Activated CD4-positive, alpha-beta T cell treated with anti-CD3 and anti-CD28 coated beads, Interleukin-2, amount 10 ng/mL, durations not matched to agents 7 days and 5 days (primary cell): ENCODE measurements at places on chromosomes 1 and 21.

GRCh38 chr1:177211231-177211630, 40.5 kb downstream of the BRINP2 start:
- no peak for DNase-seq

DNA sequence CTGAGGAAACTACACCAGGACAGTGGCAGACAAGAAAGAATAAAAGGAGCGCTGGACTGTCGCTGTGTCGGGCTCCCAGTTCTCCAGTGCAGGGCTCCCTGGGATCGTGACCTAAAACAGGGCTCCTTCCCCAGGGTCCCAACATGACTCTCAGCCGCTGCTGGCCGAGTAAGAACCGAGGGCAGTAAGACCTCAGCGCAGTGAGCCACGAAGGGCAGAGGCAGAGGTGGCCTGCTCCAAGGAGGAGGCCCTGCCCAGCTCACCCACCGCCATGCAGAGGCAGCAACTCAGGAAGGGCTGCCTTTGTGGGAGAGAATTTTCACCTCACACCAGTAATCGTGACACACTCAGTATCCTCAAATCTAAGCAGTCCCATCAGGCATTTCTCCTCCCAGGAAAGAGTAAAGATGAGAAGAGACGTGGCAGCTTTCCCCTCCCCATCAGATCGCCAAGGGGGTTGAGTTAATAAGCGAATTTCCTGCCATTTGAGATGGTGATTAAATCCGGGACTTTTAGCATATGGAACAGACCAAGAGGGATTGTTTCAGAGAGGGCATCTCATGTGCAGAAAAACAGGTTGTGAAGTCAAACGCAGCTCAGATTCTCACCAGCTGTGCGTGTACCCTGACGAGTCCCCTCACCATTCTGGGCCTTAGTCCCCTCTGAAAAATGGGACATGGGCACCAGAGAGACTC, 19.8 kb upstream of the ARTN start:
- DNase-seq, result no peak

GRCh38 chr1:46961066-46961758, 19.9 kb upstream of the CYP4A11 start:
- no peak for DNase-seq

- no peak for DNase-seq
Observed at GRCh38 chr1:223819730-223820514, 25.8 kb downstream of the TP53BP2 start.

DNA sequence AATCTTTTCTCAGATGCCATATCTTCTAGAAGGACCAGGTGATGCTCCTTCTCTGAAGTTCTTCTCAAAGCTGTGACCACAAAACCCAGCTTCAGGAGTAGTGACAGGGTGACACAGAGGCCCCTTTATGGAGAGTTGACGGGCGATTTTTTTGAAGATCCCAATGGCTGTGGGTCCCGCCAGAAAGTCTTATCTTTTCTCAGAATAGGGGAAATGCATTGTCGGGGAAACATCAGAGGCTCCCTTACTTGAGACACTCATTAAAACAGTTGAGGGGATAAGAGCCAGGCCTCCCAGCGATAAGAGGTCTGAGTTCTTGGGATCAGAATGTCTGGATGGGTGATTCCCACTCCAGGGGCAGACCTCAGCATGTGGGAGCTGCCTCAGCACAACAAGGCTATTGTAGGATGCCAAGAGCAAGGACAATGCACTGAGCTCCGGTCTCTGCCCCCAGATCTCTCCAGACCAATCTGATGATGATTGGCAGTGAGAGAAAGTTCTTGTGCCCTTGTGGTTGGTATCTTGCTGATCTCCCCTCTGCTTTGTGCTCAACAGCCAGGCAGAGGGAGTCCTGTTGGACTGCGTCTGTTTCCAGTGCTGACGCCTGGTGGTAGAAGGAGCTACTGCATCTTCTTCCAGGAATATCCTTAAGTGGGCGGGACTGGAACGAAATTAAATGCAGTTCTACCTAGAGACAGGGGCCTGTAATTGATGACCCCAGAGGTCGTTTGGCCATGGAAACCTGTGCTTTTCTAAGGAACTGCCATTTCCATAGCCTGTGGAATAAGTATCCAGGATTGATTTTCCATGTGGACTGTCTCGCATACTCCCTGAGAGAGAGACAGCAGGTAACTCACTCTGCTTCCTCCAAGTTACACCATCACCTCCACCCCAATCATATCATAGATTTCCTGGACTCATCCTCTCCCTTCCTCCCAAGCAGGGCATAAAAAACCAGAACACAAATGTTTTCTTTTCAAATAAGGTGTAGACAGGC, 6.8 kb upstream of the ACKR1 start:
- peak; percentile 56 for DNase-seq

DNA sequence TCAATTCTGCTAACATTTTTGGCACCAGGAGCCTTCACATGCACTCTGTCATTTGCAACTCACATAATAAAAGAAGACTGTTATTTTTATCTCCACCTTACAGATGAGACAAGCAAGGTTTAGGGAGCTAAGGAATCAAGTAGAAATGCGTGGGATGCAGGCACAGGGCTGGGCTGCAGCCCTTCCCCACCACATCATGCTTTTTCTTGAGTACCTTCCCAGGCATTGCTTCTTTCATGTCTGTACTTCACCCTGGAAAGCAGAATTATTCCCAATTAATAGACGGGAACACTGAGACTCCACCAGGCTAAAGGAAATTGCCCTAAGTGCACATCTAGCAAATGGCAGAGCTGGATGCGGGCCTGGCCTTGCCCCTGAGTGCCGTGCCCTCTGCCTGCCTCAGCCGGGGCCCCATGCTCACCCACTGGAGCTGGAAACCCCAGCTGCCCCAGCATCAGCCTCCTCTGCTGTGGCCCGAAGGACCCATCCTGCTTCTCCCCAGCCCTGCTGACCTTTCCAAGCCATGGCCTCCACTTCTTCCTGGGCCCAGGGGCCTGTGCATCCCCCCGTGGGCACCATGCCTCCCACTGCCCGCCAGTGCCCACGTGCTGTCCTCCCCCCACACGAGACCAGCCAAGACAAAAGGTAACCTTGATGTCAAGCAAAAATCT, 257.5 kb downstream of the TOMM20 start:
- DNase-seq, result no peak

- no peak for DNase-seq
Observed at GRCh38 chr1:247849616-247850015, 7.4 kb upstream of the TRIM58 start.

DNA sequence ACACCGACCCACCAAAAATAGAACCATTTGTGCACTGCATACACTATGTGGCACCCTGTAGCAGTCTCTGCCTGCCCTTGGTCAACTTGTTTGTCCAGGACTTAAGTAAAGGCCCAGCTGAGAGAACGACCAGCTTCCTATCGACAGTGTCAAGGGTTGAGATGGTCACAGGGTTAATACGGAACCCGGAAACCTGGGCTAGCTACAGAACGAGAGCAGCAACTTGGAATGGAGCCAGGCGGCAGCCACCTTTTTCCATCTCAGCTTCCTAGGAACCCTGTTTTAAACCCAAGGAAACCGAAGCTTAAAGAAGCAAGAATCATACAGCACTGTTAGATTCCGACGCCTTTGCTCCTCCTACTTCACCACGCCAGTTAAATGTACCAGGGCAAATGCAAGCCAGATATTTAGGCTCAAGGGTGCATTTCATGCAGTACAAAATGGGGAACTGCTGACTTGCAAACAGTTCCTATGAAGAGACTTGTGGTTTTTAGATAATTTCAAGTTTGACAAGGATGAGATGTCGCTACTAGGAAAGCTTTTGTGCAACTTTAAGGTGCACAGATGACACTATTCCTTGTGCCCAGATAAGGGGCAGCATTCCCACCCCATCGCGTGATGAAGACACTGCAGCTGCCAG, 35.5 kb downstream of the SLC66A1 start:
- no peak for DNase-seq

GRCh38 chr1:43348809-43349593, 9.8 kb upstream of the CDC20 start:
- DNase-seq, result peak; percentile 76

DNA sequence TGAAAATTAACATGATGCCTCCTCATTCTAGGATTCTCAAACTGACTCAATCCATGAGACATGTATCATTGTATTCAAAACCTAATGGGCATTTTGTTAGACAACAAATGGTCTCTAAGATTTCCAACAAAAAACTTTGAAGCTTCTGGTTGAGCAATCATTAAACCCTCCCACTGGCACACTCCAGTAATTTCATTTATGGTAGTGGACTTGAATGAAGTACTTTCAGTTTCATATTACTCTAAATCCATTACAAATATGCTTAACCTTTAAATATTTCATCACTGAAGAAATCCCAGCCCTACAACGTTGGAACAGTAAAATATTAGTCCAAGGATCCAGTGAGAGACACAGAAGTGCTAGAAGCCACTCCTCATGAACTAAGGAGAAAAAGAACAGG, 43.5 kb downstream of the GBP6 start:
- DNase-seq, result peak; percentile 10

GRCh38 chr21:44708866-44709425, 2.4 kb downstream of the TSPEAR start:
- DNase-seq, result no peak

- DNase-seq, result no peak
Observed at GRCh38 chr1:115086176-115086830, 3.0 kb downstream of the TSPAN2 start.

DNA sequence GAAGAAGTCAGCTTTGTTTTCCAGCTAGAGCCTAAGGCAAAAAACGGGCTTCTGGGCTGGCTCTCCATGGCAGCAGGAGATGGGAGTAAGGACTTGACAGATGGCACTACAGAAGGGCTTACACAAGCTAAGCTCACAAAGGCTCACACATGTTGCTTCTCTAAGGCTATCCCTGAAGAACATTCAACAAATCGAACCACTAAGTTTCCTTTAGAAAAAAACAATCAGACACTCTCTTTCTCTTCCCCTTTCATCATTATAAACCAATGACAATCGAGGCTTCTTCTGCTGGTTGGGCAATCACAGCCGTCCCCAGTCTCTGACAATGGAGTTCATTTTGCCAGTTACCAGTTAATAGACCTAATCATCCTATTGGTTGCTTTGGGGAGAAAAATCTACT, 40.5 kb downstream of the TRIT1 start:
- DNase-seq, result no peak

DNA sequence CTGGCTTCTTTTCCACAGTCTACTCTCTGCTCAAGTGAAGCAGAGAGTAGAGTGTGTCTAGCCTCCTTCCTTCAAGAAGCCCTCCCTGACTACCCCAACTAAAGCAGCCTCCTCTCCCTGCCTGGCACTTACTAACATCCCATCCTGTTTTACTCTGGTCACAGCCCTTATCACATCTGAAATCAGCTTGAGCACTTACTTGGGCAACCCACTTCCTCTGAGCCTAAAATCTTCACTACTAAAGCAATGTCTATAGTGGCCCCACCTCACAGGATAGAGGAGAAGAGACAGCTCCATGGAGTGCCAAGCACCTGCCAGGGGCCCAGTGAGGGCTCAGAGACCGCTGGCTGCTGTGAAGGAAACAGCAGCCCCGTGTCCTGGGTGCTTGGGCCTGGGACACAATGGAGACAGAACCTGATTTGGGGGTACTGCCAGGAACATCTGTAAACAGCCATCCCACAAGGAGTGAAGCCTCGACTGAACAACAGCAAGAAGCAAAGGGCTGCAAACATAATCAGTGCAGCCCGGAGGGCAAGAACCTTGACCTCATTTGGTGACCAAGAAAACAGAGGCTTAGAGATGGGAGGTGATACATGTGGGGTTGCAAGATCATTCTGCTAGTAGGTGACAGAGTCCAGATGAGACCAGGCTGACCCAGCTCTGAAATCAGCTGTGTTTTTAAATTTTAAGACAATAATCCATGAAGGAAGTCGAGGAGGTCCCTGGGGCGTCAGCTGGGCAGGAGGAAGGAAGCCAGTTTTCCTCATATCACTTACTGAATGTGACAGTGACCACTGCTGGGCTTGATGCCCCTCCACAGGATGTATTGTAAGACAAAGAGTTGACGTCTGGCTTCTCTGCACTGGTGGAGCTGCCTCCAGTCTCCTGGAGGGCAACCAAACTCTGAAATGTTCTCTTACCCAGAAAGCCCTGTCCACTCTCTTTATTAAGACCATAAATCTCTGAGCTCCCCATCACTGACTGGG, 710.6 kb downstream of the MATN1 start:
- DNase-seq, result no peak

DNA sequence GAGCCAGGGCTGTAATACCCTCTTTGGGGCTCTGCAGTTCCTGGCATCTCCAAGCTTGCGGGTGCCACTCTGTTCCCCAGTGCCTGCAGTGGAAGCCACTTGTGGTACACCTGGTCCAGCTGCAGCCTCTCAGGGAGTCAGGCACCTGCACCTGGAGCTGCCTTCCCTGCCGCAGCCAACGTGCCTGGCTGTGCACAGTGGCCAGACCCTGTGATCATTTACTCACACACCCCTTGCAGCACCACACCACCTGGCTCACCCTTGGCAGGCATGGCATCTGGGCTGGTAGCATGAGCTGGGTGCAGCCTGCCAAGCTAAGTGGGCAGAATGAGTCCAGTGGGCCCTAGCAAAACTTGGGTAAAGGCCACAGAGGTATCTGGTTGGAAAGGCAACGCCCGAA, 51.1 kb upstream of the NTPCR start:
- no peak for DNase-seq

GRCh38 chr1:208184966-208185654, 59.1 kb downstream of the PLXNA2 start:
- DNase-seq, result no peak

- DNase-seq, result no peak
Observed at GRCh38 chr21:34926803-34927467, 122.2 kb downstream of the RUNX1 start.

DNA sequence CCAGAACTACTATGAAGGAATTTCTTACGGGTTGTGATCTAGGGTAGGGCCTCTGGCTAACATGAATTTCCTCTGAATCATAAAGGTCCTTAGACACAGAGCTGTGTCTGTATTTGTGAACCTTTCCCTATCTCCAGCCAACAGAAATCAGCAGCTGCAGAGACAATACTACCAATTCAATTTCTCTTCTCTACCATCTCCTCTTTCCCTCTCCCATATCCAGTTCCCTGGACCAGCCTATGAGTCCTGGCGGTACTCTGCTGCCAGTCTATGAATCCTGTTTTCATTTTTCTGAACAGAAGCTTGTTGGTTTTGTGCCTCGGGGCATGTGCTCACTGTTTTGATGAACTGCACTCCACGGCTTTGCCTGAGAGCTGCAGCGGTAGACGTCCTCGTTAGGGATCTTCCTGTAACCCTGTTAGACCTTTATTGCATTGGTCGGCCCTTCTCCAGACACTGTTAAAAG, 458.0 kb upstream of the VAMP3 start:
- DNase-seq, result no peak
